Activated CD4-positive, alpha-beta T cell treated with anti-CD3 and anti-CD28 coated beads, Interleukin-2, Interleukin-6, amounts not matched to agents 100 ng/mL and 50 ng/mL, durations not matched to agents 16 hours and 8 hours (primary cell): ENCODE measurements at places on chromosomes 5 and 9.

DNA sequence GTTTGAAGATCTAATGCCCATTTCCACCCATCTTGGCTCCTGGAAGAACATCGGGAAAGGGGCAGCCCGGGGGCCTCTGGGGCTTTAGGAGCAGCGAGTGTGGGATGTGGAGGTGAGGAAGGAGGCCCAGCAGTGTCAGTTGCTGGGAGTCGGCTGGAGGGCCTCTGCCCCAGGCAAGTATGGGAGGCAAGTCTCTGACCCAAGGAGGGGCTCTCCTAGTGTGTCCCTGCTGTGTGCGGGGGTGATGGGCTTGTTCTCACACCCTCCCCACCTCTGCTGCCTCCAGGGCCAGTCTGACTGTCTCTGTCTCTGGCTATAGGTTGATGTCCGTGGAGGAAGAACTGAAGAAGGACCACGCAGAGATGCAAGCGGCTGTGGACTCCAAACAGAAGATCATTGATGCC, 129.7 kb downstream of the DAB2IP start:
- DNase-seq: no peak

DNA sequence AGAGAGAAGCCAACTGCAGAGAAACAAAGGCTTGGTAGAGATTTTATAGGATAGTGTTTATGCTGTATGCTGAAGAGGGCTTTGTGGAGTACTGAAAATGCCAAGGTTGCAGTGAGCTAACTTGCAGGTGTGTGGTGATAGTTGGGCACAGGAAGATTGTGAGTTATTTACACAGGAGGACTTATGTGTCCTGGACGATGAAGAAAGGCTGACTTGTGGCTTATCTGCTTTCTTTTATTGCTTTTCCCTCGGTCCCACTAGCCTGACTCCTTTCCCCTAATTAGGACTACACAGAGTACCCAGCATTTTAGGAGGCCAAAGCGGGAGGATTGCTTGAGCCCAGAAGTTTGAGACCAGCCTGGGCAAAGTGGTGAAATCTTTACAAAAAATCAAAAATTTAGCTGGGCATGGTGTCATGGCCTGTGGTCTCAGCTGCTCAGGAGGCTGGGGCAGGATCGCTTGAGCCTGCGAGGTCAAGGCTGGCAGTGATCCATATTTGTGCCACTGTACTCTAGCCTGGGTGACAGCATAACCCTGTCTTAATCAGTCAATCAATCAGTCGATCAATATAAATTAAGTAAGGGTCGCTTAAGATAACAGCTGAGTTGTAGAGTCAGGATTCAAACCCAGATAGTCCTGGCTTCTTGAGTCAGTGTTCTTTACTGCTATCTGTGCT, 61.9 kb downstream of the UBE2R2 start:
- no peak for DNase-seq

DNA sequence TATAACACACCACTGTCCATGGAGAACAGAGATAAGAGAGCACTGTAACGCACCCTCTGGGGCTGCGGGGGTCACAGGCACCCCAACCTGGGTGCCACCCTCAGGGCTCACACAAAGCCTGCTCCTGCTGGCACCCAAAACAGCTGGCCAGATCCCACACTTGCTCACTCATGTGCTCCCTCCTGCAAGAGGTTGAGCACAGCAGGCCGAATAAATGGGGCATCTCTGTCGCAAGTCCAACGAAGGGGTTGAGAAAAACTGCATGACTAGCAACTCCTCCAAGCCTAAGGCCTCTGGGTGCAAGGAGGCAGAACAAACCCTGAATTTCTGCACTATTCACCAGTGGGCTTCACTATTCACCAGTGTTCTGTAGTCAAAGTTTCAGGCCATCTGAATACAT, 80.3 kb downstream of the SECISBP2 start:
- no peak for DNase-seq

- DNase-seq: no peak
These were observed 17.4 kb downstream of the FGF18 start for GRCh38 chr5:171436804-171437285.

DNA sequence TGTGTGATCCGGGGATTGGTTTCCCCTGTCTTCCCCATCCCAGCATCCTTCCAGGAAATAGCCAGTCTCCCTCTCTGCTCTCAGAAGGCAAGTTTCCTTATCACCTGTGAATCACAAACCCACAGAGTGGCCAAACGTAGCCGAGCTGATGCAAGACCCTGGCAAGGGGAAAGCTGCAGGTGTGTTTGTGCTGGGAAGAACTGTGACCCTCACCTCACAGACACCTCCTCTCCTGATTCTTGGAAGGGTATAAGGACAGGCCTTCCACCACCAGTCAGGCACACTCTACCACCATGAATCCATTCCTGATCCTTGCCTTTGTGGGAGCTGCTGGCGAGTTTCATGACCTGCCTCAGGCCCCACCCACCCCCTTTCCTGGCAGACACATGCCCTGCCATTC, at the start of gene PRSS3:
TSS of gene PRSS3 (plus strand) at position 281 of the 400 bp plus-strand sequence. CDS start at position 294, 13 bp downstream.
- DNase-seq: no peak

- no peak for DNase-seq
These were observed 359.3 kb downstream of the SH3GL2 start for GRCh38 chr9:17938035-17938655.

DNA sequence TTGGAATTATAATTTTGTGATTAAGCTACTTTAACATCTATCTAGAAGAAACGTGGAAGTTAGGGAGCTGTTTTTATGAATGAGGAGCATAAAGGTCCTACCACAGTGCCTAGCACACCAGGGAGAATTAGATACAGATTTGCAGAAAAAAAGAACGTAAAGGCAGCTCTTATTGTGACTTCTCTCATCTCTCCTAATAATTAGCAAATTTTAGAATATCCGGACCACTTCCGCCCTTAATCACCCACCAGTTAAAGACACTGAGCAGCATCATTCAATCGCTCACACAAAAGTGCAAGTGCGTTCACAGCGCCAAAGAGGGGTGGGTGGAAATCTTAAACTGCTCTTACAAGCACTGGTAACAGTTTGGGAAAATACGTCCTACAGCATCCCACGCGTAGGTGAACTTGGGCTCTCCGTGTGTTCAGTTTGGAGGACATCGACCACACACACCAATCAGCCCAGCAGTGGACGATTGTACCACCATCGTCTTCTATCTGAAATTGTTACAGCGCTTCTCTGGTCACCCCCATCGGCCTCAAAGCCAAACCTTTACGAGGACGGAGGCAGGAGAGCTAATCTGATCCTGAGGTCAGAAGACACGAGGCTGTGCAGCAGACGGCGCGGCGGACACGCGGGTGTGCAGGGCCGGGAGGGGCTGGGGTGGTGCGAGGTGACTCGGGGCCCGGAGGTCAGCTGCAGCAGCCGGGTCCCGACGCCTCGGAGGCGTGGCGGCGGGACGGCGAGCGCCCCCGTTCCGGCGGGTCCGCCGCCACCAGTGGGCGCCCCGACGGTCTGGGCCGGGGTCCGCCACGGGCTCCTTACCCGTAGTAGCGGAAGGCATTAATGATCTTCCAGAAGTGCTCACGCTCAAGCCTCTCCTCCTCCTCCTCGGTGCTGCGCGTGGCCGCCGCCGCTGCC, 646 bp downstream of the CARNMT1 start:
- peak; percentile 68 for DNase-seq

DNA sequence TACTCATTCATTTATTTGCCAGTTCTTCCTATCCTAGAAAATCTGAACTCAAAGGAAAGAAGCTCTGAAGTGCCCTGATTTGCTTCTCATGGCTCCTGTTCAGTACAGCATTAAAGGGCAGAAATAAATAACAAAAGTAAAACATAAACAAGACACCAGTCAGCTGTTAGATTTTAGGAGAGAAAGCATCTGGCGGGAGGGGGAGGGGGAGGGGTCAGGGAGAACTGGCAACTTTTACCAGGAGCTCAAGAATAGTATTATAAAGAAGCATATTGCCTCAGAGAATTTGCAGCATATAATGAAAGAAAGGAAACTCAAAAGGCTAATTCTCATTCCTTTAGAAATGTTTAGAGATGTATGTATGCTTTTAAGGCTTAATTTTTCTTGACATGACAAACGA, 68.1 kb downstream of the SEMA6A start:
- DNase-seq: no peak

- DNase-seq: peak; percentile 86
These were observed 134.4 kb downstream of the AOPEP start for GRCh38 chr9:94860678-94861588.

DNA sequence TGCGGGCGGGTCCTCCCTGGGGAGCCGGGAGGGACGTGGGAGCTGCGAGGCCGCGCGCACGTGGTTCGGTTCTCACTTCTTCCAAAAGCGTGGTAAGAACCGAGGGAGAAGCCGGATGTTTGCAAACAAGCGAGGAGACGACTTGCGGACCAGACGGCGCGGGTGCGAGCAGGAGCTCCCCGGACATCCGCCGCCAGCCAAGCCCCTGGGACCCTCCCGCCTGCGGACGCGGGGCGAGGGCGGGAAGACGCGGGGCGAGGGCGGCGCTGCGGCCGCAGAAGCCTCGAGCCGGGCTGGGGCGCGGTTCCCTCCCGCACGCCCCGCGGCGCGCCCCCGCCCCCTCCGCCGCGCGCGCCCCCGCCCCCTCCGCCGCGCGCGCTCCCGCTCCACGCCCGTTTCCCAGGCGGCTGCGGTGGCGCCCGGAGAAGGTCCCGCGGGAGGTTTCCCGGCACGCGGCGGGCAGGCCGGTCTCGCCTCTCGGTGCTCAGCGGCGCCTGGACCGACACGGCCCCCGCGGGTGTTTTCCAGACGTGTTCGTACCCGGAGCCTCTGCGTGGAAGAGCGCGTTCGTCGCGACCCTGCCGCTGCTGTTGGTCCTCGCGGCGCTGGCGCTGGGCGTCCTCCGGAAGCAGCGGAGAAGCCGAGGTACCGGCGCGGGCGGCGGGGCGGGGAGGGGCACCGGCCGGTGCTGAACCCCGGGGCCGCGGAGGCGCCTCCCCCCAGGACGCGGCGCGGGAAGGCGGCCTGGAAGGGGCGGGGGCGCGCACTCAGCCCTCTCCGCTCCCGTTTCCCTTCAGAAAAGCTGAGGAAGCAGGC, 12.8 kb downstream of the BTNL9 start:
- no peak for DNase-seq

DNA sequence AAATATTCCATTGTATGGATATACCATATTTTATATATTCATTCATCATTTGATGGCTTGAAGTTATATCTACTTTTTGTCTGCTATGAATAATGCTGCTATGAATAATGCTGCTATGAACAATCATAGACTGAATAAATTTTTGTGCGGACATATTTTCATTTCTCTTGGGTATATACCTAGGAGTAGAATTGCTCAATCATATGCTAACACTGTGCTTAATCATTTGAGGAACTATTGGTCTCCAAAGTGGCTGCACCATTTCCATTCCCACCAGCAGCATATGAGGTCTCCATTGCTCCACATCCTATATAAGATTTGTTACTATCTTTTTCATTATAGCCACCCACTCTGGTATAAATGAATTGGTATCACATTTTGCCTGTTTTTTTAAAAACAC, 18.3 kb upstream of the TEK start:
- no peak for DNase-seq

GRCh38 chr5:145846081-145846480, 10.9 kb upstream of the PRELID2 start:
- DNase-seq: no peak

DNA sequence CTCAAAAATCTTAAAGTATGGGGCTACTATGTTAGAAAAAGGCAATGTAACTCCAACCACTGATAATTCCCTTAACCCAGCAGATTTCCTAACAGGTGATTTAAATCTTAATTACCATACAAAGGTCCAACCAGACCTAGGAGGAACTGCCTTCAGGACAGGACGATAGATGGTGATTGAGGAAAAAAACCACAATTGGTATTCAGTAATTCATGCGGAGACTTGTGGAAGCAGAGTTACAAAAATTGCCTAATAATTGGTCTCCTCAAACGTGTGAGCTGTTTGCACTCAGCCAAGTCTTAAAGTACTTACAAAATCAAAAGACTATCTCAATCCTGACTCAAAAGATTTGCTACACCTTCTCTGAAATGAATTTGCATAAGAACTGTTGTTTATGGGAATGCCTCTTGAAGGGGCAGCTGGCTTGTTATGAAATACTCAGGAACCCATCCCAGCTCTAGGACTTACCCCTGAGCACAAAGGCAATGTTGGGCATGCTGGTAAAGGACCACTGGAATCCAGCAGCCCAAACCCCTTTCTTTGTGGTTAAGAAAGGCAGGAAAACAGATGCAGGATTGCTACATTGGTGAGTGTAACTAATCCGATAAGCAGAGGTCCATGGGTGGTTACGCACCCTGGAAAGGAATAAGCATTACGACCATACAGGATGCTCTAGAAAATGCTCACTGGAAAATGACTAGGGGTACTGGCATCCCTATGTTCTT, 26.7 kb upstream of the EPB41L4A start:
- no peak for DNase-seq

- no peak for DNase-seq
These were observed 77.1 kb downstream of the HOMER1 start for GRCh38 chr5:79436821-79437220.

GRCh38 chr5:177604116-177604521, 4.2 kb downstream of the B4GALT7 start:
- DNase-seq: no peak
